ENCODE measurements at places on chromosomes 7 and 10.

DNA sequence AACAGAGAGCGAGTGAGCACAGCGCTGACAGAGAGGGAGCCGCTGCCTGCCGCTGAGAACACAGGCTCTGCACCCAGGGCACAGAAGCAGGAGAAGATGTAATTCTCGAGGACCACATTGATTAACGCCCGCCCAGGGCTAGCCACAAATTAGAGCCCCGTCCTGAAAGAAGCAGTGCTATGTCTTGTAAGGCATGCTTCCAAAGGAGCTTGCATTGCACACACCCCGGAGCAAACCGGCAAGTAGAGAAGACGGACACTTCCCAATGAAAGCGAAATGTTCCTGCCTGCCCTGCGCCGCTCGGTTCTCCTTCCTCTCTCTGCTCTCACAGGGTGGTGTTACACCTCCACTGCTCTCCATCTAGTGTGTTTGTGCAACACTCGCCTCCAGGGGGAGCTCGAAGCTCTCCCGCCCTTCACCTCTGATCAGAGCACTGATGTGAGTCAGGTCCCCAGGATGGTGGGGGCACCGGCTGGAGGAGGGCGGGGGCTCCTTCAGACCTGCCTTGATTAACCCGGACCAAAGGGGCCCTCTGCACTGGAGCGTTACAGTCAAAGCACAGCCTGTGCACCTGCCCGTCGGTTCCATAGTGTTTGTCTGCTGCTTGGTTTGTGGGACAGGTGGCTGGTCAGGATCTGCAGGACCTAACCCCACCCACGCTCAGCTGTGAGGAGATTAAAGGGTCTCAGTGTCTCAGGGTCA, 316.5 kb downstream of the ADARB2 start:
- DNase-seq: peak; percentile 28

DNA sequence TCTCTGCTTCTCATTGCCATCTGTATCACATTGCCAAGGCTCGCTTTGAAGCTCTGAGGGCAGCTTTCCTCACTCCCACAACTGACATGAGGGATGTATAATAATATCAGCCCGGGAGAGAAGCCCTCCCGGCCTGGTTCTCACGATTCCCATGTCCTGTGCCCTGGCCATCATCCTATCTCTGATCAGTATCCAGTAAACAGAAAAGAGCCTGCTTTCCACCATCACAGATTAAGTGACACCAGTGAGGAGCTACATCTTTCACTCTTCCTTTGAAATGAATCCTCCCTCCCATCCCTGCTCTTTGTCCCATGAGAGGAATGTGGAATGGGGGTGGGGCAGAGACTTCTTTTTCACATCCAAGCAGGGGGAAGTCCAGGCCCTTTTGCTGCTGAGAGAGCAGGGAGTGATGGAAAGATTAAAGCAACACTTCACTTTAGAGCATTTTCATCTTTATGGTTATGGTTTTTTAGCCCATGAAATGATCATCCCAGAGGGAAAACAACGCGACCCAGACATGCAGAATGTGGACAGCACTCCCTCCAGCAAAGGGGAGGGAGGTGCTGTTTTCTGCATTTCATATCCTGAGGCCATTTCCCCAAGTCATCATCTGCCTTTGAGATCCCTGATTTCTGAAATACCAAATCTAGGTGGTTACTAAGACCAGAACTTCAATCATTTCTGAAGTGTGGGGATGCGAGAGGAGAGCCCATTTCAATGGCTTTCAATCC, 84.6 kb upstream of the LYZL1 start:
- no peak for DNase-seq

DNA sequence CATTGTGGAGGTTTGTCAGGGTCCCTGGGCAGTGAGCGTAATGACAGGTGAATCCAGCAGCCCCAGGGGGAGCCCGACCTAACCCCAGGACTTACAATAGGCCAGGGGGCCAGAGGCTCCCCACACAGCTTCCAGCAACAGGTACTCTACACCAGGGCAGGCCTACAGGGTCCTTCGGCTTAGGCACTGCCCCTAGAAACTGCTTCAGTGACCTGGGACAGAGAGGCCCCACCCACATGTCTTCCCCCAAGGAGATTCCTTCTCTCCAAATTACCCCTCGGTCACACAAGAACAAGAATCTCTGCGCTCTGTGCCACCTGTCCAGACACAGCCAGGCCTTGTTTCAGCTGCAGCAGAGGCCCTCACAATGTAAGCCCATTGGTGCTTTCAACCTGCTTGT, 24.4 kb downstream of the SKIDA1 start:
- DNase-seq: no peak

DNA sequence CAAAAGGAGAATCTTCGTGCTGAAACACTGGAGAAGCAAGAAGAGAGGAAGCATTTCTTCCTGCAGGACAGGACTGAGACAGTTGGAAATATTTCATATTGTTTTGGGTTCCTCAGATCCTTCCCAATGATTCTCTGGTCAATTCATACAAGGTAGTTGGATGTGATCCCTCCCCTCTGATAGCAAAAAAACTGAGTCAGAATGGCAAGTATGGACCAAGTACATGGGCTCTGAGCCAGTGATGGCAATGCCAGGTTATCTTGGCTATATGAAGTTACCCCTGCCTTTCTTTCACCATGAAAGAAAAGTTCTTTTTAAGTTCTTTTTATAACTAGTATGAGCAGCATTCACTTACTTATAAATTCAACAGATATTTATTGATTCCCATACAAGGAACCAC, 124.4 kb upstream of the PTPRZ1 start:
- DNase-seq: no peak

DNA sequence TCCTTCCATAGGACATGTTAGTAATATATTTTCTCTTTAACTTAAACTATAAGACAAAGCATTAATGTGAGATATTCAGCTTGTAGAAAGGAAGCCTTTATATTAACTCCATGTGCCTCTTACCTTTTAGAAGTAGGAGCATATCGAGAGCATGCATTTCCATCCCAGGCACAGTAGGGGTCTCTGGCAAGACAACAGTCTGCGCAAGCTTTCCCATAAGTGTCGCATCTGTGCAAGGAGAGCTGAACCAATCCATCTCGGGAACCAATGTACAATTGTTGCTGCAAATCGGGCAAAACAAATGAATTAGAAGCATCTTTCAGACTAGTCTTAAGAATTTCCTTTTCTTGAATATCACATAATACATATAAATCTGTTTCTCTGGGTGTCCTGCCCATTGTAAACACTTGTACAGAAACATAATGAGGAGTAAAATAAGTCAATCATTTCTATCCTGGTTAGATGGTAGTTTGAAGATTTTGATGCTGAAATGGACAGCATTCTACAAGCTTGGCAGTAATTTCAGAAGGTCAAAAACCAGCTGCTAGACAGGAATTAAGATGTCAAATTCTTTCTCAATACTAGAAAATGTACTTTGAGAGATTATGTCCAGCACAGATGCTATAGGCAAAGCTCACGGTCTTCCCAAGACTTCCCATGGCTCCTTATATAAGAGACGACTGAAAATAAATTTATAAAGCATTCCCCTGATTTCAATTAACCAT, 171.8 kb downstream of the SEMA3D start:
- no peak for DNase-seq

- no peak for DNase-seq
These were observed 143.3 kb downstream of the TES start for GRCh38 chr7:116353647-116354046.

DNA sequence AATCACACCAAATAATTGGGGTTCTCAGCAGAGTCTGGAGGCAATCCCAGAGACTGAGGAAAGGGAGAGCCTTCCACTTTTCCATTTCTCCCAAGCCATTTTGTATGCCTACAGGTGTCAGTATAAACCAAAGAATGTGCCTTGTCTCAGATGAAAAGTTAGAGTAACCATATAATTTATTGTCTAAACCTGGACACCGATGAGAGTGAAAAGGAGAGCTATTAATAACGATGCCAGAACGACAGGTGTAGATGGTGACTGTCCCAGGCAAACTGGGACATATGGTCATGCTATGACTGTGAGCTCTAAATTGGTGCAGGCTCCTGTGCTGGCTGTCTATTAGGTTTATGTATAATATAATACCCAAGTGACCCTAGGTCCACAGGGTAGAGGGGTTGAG, 219.6 kb downstream of the ARHGAP12 start:
- DNase-seq: no peak

GRCh38 chr7:50145801-50146338, 52.8 kb upstream of the ZPBP start:
- no peak for DNase-seq

DNA sequence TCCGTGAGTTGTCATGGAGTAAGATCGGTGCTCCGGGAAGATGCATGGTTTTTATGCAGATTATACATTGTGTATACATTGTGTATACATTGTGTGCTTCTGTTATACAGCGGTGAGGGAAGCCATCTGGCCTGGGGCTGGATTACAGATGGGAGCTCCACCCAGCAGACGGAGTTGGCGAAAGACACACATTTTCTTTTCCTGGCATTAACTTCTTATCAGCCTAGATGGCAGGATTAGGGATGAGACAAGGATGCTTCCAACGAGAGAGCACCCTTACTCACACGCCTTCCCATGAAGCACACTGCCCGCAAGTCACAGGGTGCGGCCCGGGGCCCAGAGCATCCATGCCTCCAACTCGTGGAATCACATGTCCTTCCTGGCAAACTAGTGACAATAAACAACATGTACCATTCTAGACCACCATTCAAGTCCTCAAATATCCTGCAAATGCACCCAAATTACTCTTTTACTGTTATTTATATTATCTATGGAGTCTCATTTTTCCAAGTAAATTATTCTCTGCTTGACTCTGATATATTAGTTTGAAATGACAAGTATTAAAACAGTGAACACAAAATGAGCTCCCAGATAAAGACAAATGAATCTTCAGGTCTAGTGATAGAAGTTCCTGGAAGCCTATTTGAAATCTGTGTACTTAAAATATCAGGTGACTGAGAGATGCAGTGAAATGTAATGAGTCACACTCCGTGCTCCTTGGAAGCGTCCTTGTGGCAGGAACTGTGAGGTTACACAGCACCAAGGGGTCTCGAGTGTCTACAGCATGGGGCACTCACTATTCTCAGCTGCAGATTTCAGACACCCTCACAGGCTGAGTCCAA, 29.8 kb upstream of the PPP2R2D start:
- DNase-seq: no peak

- peak; percentile 48 for DNase-seq
These were observed 411.5 kb upstream of the ZMIZ1 start for GRCh38 chr10:78657163-78657861.

DNA sequence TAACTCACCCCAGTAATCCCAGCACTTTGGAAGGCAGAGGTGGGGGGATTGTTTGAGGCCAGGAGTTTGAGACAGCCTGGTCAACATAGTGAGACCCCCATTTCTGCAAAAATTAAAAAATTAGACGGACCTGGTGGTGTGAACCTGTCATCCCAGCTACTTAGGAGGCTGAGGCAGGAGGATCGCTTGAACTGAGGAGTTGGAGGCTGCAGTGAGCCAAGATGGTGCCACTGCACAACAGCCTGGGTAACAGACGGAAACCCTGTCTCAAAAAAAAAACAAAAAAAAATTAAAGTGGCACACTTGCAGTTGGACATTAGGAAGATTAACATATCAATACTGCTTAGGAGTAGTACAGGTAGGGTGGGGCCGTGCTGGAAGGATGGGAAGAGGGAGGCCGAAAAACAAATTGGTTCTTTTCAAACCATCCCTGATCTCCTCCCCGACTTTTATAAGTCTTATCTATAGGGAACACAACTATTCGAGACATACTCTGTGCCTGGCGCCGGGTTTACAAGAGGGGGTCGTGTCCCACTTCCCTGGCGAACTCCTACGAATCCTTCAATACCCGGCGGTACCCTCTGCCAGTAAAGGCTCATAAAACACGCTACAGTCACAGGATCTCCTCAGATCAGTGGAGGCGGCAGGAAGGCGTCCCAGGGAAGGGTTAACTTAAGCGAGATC, 628 bp downstream of the TAF6 start:
- no peak for DNase-seq

DNA sequence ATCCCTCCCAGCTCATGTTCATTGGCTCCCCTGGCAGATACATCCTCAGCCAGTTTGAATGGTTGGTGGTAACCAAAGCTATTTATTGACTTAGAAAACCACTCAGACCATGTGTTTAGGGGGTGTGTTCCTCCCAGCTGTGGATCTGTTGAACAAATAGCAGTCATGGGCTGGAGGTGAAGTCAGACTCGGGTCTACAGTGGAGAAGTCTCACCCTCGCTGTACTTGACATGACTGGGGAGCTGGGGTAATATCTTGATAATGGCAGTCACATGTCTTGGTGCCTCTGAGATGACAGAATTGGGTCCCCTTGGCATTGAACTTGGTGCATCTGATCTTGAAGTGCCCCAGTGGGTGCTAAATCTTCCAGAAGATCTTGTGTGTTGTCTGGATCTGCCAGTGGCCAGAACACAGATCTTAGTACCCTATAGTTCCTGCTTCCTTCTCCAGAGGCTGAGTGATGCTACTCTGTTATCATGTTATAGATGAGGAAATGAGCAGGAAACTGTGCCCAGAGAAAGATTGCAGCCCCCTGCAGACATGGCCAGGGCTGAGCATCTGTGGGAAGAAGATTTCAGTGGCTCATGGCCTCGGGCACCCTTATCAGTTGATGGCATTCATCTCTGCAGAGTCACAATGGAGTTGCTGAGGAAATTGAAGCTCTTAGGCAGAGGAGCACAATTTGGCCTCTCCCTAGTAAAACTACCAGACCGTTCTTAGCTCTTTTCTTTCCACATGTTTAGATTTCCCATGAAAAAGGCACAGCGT, 50.4 kb downstream of the ADRA2A start:
- no peak for DNase-seq

DNA sequence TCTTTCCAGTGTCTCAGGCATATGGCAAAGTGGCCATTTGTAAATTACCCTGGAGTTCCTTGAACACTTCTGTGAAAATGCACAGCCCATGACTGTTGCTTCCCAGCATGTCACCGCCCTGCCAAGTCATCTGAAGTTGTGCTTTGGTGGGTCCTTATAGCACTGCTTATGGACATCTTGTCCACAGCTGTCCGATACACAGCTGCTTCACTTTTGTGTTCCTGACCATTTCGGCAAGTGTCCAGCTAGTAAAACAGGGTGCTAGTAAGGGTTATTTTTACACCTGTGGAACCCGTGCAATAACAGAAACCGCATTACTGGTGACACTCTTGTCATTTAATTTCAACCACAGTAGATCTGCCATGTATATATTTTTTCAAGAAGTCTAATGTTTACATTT, 29.7 kb downstream of the PIP4K2A start:
- no peak for DNase-seq

GRCh38 chr7:145360511-145361100, 524.8 kb upstream of the TPK1 start:
- DNase-seq: no peak
